Hair follicle dermal papilla cell (primary cell): ENCODE measurements at places on chromosomes 5 and 9. TPM values are rescaled to one million over a fixed set of nuclear protein-coding genes. Genes with fewer than 3 reads are reported as not detected.

Gene ADAMTS13
- 1.8 and 2.4 TPM in 2 replicates for total RNA-seq

Gene CARTPT
- total RNA-seq = not detected in 2 replicates

Gene GNPDA1
- total RNA-seq = 66.2 and 75.7 TPM in 2 replicates

Gene ARAP3
- total RNA-seq = 12.5 and 17.0 TPM in 2 replicates

Gene INSL4
- not detected in 2 replicates for total RNA-seq

Gene TRIM7
- 2.1 and 4.0 TPM in 2 replicates for total RNA-seq

Gene GZMA
- not detected in 2 replicates for total RNA-seq

Gene TMEM171
- total RNA-seq = 27.3 and 42.5 TPM in 2 replicates

Gene TLR4
- 2.1 and 3.2 TPM in 2 replicates for total RNA-seq
